ENCODE measurements at places on chromosomes 3 and 15. TPM values are rescaled to one million over a fixed set of nuclear protein-coding genes. Genes with fewer than 3 reads are reported as not detected.
A peak's percentile ranks its signal among the peaks of the same experiment; 100 is the strongest.

The IL5RA gene
- 2.6 TPM for total RNA-seq

DNA sequence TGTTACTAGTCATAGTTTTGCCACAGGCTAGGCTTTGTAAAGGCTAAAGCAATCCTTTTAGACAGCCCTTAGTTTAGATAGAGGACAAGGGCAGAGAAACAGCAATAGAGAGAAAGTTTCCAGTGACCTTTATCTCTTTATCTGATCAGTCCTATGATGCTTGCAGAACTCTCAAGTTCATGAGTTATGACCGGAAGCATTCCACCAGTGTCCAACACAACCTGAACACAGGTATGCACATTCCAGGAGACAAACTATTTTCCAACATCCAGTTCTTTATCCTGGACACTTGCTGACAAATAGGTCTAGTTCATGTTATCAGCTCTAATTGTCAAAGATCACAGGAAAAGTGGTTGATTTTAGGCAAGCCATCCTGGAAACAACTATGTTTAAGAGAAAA lies 422.2 kb downstream of the MAGI1 start:
- no peak for DNase-seq

The RFX7 gene
- total RNA-seq: 5.9 TPM

DNA sequence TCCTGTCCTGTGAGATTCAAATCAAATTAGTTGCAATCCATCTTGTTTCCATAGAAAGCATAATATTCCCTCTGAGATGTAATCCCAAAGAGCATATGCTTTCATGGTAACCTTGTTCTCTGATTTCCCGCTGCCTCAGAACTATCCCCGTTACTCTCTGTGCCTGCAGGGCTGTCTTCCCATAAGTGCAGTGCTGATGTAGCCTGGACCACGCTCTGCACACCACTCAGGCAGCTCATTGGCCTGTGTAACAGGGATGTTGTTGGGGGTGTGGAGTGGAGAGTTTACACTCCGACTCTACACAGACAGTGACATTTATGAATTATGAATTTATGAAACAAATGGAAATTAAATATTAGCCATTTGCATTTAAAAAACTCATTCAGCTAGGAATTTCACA lies 33.6 kb upstream of the CNTN3 start:
- DNase-seq: no peak

The TUSC7 gene
- not detected for total RNA-seq

The MYH15 gene
- total RNA-seq: 0.48 TPM

The KLHDC8B gene
- total RNA-seq: 51.2 TPM

The GOLGA6L7 gene
- total RNA-seq: not detected

- DNase-seq: no peak
Observed at GRCh38 chr15:34904527-34904926, 65.0 kb downstream of the AQR start.

- no peak for DNase-seq
Observed at GRCh38 chr15:38597219-38597800, 32.7 kb upstream of the RASGRP1 start.

DNA sequence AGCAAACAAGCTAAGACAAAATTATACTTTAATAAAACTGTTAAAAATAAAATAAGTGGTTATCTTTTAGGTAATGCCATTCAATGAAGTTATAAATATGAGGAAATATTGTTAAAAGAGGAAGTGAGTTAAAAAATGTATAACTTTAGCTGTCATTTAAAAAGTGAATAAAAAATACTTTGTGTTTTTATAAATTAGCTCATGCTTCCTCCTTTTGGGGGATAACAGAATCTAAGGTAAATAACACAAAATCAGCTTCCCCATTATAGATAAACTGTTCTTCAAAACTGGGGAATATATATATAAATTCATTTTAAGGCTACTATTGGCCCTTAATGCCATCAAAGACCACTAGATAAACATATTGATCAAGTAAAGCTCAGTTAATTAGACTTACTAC lies 113.7 kb upstream of the AADACL2 start:
- DNase-seq: no peak

The GLT8D1 gene
- 37.7 TPM for total RNA-seq

- DNase-seq: no peak
Observed at GRCh38 chr3:46095307-46095706, 68.0 kb upstream of the XCR1 start.

DNA sequence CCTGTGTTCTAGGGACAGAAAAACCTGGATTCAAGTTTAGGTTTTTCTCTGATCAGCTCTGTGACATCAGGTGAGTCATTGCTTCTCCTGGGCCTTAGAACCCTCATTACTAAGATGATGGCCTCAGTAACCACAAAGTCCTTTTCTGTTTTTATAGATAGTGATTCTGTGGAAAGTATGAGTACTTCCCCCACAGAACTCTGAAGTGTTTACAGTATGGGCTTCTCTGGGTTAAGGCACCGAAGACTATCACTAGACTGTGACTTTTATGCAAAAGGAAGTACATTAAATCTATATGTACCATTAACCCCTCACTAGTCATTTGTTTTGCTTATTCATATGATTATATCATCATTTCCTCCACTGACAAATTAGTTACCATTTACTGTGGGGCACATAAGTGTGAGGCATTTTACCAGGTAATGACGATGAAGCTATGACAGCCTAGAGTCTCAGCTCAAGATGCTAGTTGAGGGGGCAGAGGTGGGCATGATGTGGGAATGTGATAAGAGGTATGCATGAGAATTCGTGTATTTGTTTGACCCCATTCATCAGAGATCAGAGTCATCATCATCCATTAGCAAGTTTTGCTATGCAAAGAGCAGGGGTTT lies 15.0 kb upstream of the RORA start:
- DNase-seq: no peak

GRCh38 chr15:68097029-68097428 lies 42.9 kb downstream of the PIAS1 start:
- no peak for DNase-seq

DNA sequence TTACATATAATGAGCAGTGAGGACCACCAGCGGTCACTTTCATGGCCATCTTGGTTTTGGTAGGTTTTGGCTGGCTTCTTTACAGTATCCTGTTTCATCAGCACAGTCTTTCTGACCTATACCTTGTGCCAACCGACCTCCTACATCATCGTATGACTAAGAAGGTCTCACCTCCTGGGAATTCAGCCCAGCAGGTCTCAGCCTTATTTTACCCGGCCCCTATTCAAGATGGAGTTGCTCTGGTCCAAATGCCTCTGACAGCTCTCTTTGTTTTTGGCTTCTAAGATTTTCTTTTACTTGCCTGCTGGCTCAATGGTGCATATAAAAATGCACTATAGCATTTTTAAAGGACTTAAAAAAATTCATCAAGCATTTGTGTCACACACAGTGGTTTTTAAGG lies 3.2 kb upstream of the MME start:
- no peak for DNase-seq

- no peak for DNase-seq
Observed at GRCh38 chr3:123692041-123692440, 107.2 kb upstream of the HACD2 start.

DNA sequence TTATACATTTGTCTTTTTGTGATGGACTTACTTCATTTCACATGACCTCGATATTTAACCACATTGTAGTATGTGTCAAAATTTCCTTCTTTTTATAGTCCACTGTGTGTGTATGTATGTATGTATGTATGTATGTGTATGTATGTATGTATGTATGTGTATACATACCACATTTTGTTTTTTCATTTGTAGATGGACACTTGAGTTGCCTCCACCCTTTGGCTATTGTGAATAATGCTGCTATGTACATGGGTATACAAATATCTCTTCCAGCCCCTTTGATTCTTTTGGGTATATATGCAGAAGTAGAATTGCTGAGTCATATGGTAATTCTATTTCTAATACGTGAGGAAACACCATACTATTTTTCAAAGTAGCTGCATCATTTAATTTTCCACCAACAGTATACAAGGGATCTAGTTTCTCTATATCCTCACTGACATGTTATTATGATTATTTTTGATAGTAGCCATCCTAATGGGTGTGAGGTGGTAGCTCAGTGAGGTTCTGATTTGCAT lies 228.2 kb downstream of the OPA1 start:
- DNase-seq: no peak

DNA sequence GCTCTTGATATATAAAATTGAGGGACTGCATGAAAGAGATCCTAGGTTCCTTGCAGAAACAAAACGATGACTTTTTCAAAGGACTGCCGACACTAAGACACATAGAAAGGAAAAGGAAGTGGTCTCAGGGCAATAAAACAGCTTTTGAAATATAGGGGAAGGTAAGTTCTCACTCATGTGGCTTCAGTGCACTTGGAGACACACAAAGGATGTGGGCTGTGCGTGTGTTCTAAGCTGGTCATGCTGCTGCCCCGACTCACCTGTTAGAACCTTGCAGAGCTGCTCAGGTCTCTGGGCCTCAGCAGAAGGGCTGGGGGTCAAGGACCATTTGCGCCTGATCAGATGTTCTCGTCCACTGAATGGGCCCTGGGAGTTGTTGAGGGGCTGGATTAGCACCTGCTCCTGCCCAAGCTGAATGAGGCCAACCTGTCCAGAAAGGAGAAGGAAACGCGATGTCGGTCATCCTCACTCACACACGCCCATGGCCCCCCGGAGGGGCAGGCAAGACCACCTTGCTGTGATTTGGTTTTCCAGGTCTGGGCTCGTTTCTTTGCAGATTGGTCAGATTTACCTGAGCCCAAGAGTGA lies 11.1 kb downstream of the ADAMTS17 start:
- DNase-seq: peak; percentile 48

The GPR156 gene
- 0.35 TPM for total RNA-seq

GRCh38 chr15:62648954-62649353 lies 393.6 kb upstream of the TPM1 start:
- DNase-seq: no peak

- no peak for DNase-seq
Observed at GRCh38 chr3:141403576-141403975, 35.3 kb downstream of the ZBTB38 start.

Measured in right atrium auricular region (tissue), 2 donors.